ENCODE measurements at places on chromosomes 7 and 10.

DNA sequence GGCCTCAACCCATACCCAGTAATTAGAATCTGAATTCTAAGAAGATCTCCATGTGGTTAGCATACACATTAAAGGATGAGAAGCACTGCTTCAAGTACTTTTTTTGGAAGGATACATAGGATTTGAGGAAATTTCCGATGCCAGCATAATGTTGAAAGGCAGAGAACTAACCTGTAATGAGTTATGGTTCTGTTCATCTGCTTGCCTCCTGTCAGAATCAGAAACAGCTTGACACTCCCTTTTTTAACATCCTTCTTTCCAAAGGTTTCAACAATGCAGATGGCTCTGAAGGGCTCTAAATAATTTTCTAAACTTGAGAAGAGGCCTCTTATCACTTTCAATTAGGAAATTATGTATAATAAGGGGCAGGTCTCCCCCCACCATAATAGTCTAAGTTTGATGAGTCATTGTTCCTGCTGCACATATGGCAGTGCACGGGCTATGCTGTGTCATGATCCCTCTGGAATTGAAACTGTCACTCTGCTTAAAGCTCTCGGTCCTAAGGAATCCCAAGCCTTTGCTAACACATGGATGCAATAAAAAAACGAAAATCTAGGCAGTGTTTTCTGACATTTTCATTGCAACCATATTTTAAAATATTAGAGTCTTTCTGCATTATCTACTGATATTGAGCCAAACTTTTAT is 291.2 kb upstream of the FZD1 start:
- DNase-seq, result no peak

- DNase-seq, result no peak
Observed at GRCh38 chr10:100334762-100335161, 4.7 kb upstream of the PKD2L1 start.

DNA sequence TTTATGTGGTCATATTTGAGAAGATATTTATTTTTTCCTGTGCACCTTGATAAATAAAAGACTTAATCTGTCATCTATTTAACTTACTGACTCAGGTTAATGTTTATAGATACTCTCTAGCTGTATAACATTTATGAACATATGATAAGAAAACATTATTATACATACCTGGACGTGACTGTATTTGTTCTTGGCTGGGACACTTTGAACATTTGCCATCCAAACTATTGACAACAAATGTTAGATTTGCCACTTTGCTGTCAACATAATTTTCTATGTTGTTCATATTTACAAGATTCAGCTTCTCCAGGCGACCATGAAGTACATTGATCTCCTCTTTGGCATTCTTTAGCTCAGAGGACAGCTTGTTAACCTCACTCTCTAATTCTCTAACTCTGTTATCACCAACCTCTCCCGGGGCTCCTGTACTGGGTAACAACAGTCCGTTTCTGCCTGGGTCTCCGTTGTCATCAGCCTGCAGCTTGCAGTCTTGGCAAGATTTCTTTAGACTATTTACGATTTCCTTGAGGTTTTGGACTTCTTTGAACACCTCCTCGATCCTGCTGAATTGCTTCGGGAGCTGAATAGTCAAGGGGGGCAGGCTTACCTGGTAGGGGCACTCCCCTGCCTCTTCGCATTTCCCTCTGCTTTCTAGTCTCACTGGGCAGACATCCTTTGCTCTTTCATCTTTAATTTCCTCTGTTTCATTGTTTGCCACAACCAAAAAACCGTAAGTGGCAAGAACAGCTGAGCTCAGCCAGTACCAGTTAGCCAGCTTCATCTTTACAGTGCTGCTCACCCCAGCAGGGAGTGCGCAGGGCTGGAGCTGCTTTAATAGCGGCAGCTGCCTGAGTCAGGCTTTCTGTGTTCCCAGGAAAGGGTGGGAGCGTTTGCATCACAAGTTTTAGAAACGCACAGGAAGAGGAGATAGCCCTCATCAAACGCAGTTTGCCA is at the start of gene FGL2:
Gene FGL2 (minus strand): TSS at position 807 of the 954 bp plus-strand sequence. CDS start 26 bp downstream, at position 781.
- DNase-seq, result peak; percentile 44

- no peak for DNase-seq
Observed at GRCh38 chr7:157925383-157925875, 588.6 kb downstream of the DNAJB6 start.

DNA sequence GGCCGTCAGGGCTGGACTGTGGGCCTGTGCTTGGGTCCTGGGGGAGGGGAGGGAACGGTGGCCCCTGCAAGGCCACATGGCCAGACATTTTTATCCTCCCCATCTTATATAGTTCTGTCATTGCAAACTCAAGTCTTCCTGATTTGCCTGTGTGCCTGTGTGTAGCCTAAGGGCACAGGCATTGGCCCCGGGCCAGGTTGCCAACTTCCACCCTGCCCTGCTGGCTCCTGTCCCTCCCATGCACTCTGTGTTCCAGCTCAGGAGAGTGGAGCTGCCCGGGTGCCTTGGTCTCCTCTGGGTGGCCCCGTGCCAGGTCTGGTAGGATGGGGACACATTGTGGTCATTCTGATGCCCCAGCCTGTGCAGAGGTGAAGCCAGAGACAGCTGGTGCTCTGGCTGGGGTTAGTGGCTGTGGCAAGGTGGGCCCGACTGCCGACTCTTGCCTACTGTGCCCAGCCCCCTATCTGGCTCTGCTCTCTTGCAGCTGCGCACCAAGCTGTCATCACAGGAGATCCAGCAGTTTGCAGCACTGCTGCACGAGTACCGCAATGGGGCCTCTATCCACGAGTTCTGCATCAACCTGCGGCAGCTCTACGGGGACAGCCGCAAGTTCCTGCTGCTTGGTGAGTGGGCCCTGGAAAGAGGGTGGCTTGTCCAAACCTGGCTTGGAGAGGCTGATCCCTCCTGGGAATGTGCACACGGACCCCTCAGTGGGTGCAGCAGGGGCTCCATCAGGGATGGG is 14.8 kb downstream of the NACAD start:
- no peak for DNase-seq

- DNase-seq, result no peak
Observed at GRCh38 chr7:46201961-46202360, 280.9 kb upstream of the IGFBP3 start.

GRCh38 chr10:1643161-1643907 is 94.0 kb downstream of the ADARB2 start:
- DNase-seq, result no peak

- no peak for DNase-seq
Observed at GRCh38 chr7:155188821-155189581, 108.7 kb upstream of the INSIG1 start.

- DNase-seq, result no peak
Observed at GRCh38 chr7:91465595-91466061, 201.4 kb downstream of the FZD1 start.

- DNase-seq, result no peak
Observed at GRCh38 chr10:110742801-110743200, 98.7 kb downstream of the RBM20 start.

GRCh38 chr10:69088471-69088769 is 517 bp downstream of the SRGN start:
- DNase-seq, result peak; percentile 34

GRCh38 chr7:69677881-69678493 is 79.7 kb downstream of the AUTS2 start:
- DNase-seq, result no peak

- peak; percentile 72 for DNase-seq
Observed at GRCh38 chr7:150778738-150779301, 21.3 kb downstream of the TMEM176B start.

GRCh38 chr10:84004221-84004620 is 135.1 kb upstream of the GHITM start:
- no peak for DNase-seq

DNA sequence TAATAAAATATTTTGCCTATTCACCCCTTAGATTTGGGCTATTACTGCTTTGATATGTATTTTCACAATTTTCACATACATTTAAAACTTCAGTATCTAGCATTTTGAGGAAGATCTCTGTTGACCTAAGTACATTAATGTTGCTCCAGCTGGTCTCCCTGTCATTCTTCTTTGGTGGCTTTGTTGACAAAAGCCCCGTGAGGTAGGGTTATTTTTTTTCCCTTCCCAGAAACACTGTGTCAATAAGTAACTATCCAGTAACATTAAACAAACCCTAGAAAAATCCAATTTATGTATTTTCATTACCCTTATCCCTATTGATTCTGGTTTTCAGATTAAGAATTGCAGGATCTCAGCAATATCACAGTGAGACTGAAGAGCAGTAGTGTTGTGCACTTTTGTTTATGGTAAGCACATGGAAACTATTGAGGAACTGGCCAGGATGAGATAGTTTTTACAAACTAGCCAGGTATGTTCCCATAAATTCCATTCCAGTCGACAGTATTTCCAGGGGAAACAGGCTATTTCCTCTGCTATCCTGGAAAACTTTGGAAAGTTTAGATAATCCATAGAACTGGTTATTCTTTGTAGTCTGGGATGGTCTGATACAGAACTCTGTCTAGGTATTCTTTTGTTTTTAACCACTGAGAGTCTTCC is 198.2 kb downstream of the PON1 start:
- DNase-seq, result no peak
